ENCODE measurements at places on chromosomes 16 and 17. TPM values are rescaled to one million over a fixed set of nuclear protein-coding genes. Genes with fewer than 3 reads are reported as not detected.
A peak's percentile ranks its signal among the peaks of the same experiment; 100 is the strongest.

The AANAT gene
- 0.65 TPM for total RNA-seq

GRCh38 chr16:70758786-70759185, 42.2 kb downstream of the VAC14 start:
- H3K27ac ChIP-seq: no peak overlapping the region
- peaks cover 18% of the 10 kb centered on the region for H3K36me3 ChIP-seq
- DNase-seq: no peak
- no peak overlapping the region for H3K4me3 ChIP-seq

DNA sequence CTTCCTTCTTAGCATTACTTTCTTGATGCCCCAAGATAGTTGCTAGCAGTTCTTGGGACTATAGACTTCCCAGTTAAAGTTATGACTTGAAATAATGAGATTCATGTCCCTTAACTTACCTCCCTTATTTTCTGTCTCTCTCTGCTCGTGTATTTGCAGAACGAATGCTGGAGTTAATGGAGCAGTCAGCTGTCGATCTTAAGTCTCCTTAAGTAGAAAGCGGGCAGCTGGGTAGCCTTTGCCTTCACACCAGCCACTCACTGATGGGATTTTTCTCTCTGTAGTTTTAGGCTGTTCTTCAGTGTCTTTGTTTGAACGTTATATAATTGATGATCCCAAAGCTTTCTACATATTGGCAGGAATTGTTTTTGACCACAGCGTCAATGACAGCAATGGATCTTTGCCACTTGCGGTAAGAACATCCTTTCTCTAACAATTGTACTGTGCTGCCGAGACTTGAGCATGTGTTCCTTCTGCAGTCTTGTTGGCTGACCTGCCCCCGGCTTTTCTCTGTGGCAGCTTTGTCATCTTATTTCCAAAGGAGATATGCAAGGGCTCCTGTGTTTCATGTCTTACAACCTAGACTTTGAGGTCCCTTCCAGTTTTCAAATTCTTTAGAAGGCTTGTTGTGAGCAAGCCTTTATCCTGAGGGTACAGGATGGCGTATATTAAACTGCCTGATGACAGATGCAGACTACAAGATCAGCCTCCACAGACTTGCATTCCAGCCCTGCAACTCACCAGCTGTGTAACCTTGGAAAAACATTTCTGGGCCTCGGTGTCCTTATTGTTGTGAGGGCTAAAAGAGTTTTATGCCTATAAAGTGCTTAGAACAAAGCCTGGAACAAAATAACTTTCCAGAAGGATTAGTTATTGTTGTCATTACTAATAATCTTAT, 25.1 kb upstream of the ABCA3 start:
- no peak overlapping the region for H3K27ac ChIP-seq
- DNase-seq: no peak
- no peaks in the 10 kb centered on the region for H3K4me1 ChIP-seq
- no peaks in the 10 kb centered on the region for H3K36me3 ChIP-seq

- H3K4me3 ChIP-seq: no peak overlapping the region
- no peaks in the 10 kb centered on the region for H3K4me1 ChIP-seq
- peaks cover 91% of the 10 kb centered on the region for H3K27me3 ChIP-seq
- no peaks in the 10 kb centered on the region for H3K36me3 ChIP-seq
These were observed 23.7 kb upstream of the WSCD1 start for GRCh38 chr17:6046431-6046830.

The CTRB2 gene
- total RNA-seq: not detected

GRCh38 chr16:4734063-4734729, at the start of the genes ANKS3 and DNAAF8:
Gene ANKS3 (minus strand): TSS chr16:4734271. CDS start chr16:4730149, 4,122 bp downstream.
Gene DNAAF8 (plus strand): TSS chr16:4734537. CDS start chr16:4736515, 1,978 bp downstream.
- H3K36me3 ChIP-seq: no peaks in the 10 kb centered on the region
- peak within 1 kb of the TSS; percentile 83 for H3K4me3 ChIP-seq
- peak within 1 kb of the TSS; percentile 52 for H3K27ac ChIP-seq
- no peaks in the 10 kb centered on the region for H3K27me3 ChIP-seq
- H3K4me1 ChIP-seq: peaks cover 12% of the 10 kb centered on the region

- H3K4me1 ChIP-seq: no peaks in the 10 kb centered on the region
- peak overlapping the region; percentile 18 for H3K4me3 ChIP-seq
- H3K27me3 ChIP-seq: no peaks in the 10 kb centered on the region
- no peak for DNase-seq
- H3K27ac ChIP-seq: no peak overlapping the region
These were observed 42.5 kb downstream of the ZNF267 start for GRCh38 chr16:31916056-31916488.

DNA sequence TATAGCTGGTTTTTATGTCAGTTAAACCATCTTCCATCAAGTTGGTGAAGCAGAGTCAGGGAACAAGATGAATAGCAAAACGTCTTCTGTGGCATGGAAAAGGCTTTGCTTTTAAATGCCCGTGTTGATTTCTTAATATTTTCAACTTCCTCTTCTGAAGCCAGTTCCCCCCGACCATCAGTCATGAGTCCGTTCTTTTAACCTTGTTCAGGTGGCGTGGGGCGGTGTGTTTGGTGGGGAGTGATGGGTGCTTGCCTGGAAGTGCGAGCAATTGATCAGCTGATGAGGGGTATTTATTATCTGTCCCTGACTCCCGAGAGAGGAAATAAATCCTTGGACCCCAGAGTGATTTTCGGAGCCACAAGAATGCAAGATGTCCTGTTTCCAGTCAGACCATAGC, 147.1 kb downstream of the WWOX start:
- no peaks in the 10 kb centered on the region for H3K27me3 ChIP-seq
- no peaks in the 10 kb centered on the region for H3K4me1 ChIP-seq
- no peak overlapping the region for H3K4me3 ChIP-seq
- H3K27ac ChIP-seq: no peak overlapping the region
- no peak for DNase-seq

The CCL8 gene
- total RNA-seq: not detected

GRCh38 chr17:33519692-33520091, 226.6 kb upstream of the ASIC2 start:
- no peak for DNase-seq
- H3K36me3 ChIP-seq: no peaks in the 10 kb centered on the region
- H3K4me3 ChIP-seq: no peak overlapping the region
- no peaks in the 10 kb centered on the region for H3K4me1 ChIP-seq
- H3K27ac ChIP-seq: no peak overlapping the region

The ANKFN1 gene
- not detected for total RNA-seq

The SLX4 gene
- total RNA-seq: 13.8 TPM

DNA sequence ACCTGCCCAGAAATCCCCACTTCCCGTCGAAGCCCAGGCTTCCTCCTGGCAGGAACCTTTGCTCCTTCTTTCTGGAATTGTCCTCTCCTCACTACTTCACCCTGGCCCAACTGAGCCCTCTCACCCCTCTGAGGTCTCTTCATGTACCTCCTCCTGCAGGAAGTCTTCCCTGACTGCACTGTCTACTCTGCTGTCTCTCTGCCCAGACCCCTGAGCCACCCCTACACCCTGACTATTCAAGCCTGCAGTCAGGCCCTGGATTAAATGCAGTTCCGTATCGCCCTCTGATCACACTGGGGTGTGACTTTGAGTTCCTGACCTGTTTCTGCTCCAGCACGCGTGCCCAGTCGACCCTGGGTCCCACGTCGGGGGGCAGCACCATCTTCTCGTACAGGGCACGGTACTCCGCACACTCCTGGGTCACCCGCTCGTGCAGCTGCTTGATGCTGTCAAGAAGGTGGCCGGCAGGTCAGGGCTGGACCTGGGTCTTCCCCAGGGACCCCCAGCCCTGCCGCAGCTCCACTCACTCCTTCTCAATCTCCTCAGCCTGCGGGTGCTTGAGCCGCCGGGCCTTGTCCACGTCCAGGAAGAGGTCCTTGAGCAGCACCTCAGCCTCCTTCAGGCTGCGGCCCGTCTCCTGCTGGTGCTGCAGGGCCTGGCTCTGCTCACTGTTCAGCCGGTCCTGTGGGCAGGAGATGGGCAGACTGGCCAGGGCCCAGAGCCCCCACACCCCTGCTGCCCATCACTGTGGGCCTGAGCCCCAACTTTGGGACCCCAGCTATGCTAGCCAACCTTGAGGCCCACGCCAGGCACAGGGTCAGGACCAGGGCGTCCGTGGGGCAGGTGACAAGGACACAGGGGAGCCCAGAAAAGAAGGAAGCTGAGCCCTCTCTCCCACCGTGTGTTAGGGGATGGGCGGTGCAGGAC, 3.9 kb downstream of the EVPL start:
- H3K4me3 ChIP-seq: no peak overlapping the region
- H3K4me1 ChIP-seq: peaks cover 12% of the 10 kb centered on the region
- no peaks in the 10 kb centered on the region for H3K36me3 ChIP-seq

GRCh38 chr17:39556423-39556822, 51.3 kb downstream of the NEUROD2 start:
- no peak for DNase-seq
- no peaks in the 10 kb centered on the region for H3K4me1 ChIP-seq
- H3K27ac ChIP-seq: no peak overlapping the region

The KCNJ2 gene
- not detected for total RNA-seq

DNA sequence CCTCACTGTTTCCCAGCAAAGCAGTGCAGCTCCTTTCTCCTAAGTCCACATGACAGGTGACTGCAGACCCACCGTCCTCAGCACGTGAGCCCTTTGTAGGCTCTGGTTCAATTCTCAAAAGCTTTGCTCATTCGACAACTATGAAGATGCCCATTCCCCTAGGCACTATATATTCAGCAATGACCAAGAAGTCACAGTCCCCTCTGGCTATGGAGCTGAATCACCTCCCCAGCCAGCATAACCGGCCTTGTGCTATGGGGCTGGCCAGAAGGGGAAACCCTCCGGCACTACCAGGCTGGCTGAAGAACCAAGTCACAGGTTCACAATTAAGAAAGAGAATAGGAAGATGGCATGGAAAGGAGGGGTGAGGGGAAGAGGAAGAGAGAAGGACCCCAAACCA, 139.7 kb downstream of the WSCD1 start:
- no peak overlapping the region for H3K4me3 ChIP-seq
- H3K27me3 ChIP-seq: peaks cover 95% of the 10 kb centered on the region
- no peaks in the 10 kb centered on the region for H3K4me1 ChIP-seq

GRCh38 chr16:11597235-11598095, 10.7 kb upstream of the LITAF start:
- H3K36me3 ChIP-seq: no peaks in the 10 kb centered on the region

DNA sequence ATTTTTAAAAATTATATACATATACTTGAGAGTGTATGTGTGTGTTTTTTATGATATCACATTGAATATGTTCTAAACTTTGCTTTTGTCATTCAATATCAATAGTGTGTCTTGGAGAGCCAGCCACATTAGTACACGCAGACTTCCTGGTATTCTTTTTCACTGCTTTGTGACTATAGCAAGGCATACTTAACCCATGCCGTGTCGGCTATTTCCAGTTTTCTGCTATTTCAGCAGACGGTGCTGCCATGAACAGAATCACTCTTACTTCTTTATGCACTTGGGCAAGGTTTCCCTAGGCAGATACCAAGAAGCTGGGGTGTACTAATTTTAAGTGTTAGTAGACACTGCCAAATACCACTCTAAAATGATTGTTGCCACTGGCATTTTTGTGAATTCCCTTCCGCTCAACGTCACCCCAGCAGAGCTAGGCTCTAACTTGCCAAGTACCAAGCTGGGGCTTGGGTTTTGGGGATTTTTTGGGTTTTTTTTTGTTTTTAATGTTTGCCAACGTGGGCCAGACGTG, 134.9 kb downstream of the SOCS1 start:
- H3K27ac ChIP-seq: no peak overlapping the region
- no peak overlapping the region for H3K4me3 ChIP-seq
- H3K27me3 ChIP-seq: no peaks in the 10 kb centered on the region
- no peak for DNase-seq
- H3K36me3 ChIP-seq: 0 out of 2 replicates have a peak, but pooled peaks cover 3% of the 10 kb centered on the region

DNA sequence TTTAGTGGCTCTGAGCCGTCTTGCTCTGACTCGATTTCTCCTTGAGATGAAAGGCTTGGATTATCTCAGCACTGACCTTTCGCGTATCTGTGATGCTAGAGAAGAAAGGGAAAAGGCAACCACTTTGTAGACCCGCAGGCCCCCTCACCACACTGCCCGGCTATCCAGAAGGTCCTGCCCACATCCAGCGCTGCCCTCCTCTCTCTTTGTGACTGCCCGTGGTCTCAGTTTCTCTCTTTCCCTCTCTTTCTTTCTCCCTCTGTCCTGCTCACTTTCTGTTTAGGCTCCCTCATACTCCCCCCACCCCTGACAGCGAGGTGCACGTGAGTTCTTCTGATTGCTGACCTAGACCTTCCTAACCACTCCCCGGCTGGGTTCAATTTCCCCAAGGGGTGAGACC, 12.8 kb upstream of the TBX21 start:
- H3K4me1 ChIP-seq: peaks cover 45% of the 10 kb centered on the region
- H3K27ac ChIP-seq: no peak overlapping the region
- H3K4me3 ChIP-seq: no peak overlapping the region
- DNase-seq: no peak
- H3K27me3 ChIP-seq: peaks cover 2% of the 10 kb centered on the region

DNA sequence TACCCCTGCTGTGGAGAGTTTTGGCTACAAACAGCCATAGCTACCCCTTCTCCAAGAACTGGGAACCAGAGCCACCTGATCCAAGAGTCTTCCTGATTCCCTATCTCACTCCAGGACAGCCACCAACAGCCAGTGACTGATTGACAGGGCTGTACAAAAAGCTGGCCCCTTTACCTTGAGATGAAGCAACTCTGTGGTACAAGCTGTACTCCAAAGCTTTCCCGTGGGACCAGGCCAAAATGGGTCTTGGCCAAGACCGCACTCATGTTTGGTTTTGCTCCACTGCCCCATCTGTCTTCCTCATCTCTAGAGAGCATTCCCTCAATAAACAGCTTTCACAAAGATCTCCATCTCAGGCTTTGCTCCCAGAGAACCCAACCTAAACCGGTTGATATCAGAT, 43.6 kb downstream of the RNF157 start:
- H3K4me3 ChIP-seq: no peak overlapping the region
- H3K4me1 ChIP-seq: no peaks in the 10 kb centered on the region
- H3K36me3 ChIP-seq: no peaks in the 10 kb centered on the region
- no peaks in the 10 kb centered on the region for H3K27me3 ChIP-seq

GRCh38 chr16:3484318-3485096, 10.8 kb downstream of the C16orf90 start:
- no peak overlapping the region for H3K4me3 ChIP-seq
- H3K36me3 ChIP-seq: peaks cover 9% of the 10 kb centered on the region
- no peak for DNase-seq
- H3K4me1 ChIP-seq: peaks cover 13% of the 10 kb centered on the region

DNA sequence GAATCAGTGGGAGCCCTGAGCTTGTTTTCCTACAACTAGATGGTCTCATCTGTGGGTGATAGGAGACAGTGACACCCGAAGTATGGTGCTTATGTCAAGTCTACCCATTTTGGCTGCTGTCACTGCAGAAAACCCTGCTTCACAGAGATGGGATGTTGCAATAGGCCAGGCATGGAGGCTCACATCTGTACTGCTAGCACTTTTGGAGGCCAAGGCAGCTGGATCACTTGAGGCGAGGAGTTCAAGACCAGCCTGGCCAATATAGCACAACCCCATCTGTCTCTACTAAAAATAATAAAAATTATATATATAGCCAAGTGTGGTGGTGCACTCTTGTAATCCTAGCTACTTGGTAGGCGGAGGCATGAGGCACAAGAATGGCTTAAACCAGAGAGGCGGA, 2.3 kb upstream of the HERPUD1 start:
- DNase-seq: no peak
- H3K27me3 ChIP-seq: no peaks in the 10 kb centered on the region
- H3K36me3 ChIP-seq: peaks cover 12% of the 10 kb centered on the region
- peaks cover 15% of the 10 kb centered on the region for H3K4me1 ChIP-seq
- no peak overlapping the region for H3K4me3 ChIP-seq

Data from PC-9 (cell line).